ENCODE measurements at places on chromosomes 1 and 21.

DNA sequence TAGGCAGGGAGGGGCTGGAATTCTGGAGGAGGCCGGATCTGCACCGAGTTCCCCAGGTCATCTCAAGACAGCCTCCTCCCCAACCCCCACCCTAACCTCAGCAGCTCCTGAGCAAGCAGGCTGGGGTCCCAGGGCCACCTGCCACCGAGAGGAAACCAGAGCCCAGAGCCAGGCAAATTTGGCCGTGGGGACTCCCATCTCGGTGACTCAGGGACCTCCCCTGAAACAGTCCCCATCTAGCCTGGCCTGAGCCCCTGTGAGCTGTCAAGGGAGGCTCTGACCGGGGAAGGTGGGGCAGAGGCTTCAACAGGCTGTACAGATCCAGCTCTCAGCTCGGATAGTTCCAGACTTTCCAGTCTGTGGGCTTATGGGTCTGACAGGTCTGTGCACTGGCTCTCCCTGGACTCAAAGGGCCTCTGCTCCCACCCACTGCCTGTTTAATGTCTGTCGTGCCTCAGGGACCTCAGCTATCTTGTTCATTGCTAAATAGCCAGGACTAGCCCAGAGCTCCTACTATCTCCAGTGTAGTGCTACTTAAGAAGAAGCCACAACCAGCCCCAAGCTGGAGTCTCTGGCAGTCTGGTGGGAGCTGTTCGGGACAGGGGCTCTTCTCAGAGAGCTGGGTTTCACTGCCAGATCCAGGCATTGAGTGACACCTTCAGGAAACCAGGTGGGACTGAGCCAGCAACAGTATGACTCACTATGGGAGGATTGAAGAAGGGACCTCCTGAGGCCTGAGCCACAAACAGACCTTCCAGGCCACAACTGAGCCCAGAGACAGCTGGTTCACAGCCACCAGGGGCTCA lies 25.6 kb downstream of the MATN1 start:
- DNase-seq: peak; percentile 58

DNA sequence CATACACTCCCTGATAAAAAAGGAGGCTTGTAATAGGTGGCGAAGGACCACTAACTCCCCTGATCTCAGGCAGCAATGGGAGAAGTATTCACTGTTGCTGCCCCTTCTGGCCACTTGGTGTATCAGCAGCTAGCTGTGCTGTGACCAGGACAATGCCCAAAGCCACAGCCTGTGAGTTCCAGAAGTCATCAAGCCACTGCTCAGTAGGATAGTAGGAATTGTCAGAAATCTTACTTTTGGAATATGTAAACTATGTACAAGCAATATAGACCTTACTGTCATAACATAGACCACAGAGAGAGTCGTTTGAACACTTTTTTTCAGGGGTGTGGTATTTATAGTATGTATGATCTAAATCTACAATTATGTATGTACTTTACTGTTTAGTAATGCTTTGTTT lies 248.3 kb upstream of the CAMK1G start:
- DNase-seq: peak; percentile 48

- DNase-seq: no peak
Measured at GRCh38 chr1:81115422-81115821, 685.3 kb upstream of the ADGRL2 start.

DNA sequence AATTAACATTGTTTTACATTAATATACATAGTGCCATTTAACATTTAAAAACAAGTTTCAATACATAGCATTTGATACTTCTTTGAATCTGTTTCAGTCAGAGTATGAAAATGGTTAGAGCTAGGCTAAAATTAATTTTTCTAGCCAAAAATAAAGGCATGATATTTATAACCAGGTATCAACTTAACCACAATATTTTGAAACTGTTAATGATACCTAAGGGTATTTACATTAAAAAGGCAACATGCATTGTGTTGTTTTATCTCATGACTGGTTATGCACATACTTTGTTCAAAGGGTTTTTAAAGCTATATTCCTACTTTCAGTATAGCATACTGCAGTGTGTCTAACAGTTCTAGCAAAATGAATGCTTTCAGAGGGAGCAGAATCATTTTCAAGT lies 130.0 kb downstream of the HS2ST1 start:
- DNase-seq: no peak

DNA sequence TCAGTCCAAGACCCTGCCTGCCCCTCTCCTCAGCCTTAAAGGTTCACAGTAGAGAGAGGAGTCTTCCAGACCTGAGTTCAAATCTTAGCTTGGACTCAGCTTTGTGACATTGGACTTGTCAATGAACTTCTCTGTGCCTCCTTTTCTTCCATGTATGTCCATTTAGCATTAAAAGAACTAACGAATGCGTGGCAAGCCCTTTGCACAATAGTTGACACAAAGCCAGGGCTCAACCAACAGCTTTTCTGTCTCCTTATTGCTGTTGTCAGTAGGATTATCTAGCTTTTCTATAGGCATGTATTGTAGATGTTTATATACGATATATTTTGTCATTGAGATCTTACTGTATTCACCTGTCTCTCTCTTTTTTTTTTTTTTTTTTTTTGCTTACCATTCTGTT lies 450.8 kb downstream of the PTPRU start:
- DNase-seq: no peak

DNA sequence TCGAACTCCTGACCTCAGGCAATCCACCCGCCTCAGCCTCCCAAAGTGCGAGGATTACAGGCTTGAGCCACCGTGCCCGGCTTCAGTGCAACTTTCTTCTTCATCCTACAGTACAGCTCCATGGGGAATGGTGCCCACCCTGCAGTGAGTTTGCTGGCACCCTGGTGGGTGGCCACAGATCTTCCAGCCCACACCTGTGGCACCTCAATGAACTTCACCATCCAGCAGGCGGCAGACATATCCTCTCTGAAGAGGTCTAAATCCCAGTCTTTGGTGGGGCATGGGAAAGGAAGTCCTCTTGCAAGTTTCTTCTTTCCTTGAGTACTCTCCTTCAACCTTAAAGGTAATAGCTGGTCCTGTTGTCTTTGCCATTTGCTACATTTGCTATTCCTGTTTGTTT lies 18.1 kb upstream of the ZBTB8A start:
- no peak for DNase-seq

DNA sequence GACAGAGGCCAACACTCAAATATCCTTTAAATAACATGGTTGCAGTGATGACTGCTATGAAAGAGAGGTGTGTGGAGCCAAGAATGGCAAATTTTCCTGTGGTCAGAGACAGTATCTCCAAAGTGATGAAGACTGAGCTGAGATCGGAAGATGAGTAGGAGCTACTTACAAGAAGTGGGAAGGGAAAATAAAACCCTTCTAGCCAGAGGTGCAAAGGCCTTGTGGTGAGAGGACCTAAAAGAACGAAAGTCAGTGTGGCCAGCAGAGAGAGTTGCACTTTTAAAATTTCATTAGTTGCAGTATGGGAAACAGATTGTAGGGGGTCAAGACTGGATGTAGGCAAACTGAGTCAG lies 17.8 kb downstream of the SLAMF7 start:
- DNase-seq: no peak

- no peak for DNase-seq
Measured at GRCh38 chr1:175183586-175183985, 9.0 kb downstream of the KIAA0040 start.

DNA sequence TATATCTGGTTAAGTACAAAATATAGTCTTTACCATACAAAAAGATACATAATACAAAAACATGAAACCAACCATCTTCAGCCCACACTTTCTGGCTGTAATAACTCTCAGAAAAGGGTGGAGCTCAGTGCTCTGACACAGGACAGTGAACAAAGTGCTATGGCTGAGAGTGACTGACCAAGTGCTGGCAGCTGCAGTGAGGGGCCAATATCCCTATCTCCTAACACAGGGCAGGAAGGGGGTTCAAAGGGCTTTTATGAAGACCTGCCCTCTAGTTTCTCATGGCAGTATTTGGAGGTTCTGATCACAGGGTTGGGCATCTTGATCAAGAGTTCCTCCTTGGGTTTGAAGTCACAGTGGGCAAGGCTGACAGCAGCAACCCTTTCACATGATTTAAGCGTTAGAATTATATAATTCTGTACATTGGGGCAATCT lies 3.9 kb downstream of the TXNIP start:
- no peak for DNase-seq

DNA sequence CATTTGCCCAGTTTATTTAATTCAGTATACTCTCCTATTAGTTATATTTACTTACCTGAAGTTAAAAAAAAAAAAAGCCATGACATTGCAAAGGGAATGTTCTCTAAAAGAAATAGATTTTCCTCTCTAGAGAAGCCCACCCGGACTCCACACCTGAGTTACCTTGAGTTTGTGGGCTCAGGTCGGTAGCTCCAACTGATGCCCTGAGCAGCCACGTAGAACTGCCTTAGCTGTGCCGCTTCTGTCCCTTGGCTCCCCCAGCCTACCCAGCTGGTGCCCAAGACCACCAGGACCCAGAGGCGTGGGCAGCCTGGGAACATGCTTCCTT lies 250 bp downstream of the F5 start:
- no peak for DNase-seq

DNA sequence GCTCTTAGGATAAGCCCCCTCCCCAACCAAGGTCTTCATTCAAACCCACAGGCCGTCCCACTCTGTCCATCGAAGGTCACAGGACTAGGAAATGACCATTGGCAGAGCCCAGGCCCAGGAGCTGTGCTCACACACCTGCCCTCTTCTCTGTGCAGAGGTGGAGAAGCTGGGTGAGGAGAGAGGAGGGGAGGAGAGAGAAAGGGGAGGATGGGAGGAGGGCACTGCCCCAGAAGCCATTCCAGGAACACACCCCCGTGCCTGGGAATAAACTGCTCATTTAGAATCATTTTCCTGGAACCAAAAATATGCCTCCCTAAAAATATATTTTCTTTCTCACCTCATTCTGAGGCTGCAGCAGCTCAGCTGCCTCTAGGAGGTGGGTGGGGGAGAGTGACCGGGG lies 6.4 kb upstream of the SDC3 start:
- no peak for DNase-seq

- DNase-seq: no peak
Measured at GRCh38 chr21:26849428-26850115, 4.4 kb upstream of the ADAMTS1 start.

DNA sequence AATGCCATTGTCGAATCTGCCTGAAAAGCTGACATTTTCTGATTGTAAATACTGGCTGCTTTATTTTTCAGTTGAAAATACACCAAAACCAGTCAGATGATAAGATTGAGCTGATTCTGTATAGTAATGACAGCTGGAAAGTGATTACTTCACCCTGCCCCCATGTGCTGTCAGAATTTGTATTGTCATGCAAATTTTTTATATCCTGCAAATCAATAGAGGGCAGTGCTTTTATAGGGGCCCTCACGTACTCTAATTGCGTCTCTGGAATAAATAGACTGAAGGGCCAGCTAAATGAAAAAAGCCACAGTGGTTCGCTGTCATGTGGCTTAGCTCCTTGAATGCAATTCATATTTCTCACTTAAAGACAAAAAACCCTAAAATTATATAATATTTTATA lies 208.6 kb downstream of the LHX8 start:
- no peak for DNase-seq

GRCh38 chr1:230307213-230307612 lies 118.9 kb downstream of the PGBD5 start:
- peak; percentile 32 for DNase-seq

DNA sequence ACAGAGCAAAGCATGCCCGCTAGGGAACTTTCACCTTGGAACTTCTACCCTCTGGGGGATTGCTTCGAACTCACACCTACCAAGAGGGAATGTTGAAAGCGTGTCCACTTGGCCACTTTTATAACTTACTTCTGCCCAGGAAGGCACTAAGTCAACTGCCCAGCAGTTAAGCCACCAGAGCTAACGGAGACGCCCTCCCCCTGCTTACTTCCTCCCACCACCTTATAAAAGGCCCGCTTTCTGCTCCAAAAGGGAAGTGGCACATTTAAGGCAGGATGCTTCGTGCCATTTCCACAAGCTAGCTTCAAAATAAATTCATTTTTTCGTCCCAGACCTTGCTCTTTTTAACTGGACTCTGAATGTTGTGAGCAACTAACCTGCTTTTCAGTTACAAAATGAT lies 3.2 kb upstream of the AK2 start:
- DNase-seq: no peak

DNA sequence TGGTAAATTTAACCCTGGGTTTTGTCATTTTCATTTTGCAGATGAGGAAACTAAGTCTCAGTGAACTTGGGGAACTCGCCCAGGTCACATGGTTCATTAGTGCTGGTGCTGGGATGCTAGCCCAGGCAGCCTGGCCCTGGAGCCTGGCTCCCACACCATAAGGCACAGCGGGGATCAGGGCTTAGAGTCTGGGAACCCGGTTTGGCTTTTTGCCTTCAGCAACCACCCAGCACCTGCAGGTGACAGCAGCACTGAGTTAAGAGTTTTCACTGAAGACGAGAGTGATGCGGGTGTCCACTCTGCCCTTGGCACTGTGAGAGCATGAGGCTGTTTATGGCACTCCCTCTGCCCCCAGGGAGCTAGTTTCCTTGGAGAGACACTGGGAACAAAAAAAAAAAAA lies 18.4 kb upstream of the CD101 start:
- no peak for DNase-seq

- DNase-seq: peak; percentile 78
Measured at GRCh38 chr21:15015622-15016471, 49.0 kb downstream of the NRIP1 start.

GRCh38 chr1:218426343-218426657 lies 81.2 kb downstream of the TGFB2 start:
- peak; percentile 43 for DNase-seq

GRCh38 chr1:28737307-28738132 lies 780 bp downstream of the YTHDF2 start:
- DNase-seq: peak; percentile 55

DNA sequence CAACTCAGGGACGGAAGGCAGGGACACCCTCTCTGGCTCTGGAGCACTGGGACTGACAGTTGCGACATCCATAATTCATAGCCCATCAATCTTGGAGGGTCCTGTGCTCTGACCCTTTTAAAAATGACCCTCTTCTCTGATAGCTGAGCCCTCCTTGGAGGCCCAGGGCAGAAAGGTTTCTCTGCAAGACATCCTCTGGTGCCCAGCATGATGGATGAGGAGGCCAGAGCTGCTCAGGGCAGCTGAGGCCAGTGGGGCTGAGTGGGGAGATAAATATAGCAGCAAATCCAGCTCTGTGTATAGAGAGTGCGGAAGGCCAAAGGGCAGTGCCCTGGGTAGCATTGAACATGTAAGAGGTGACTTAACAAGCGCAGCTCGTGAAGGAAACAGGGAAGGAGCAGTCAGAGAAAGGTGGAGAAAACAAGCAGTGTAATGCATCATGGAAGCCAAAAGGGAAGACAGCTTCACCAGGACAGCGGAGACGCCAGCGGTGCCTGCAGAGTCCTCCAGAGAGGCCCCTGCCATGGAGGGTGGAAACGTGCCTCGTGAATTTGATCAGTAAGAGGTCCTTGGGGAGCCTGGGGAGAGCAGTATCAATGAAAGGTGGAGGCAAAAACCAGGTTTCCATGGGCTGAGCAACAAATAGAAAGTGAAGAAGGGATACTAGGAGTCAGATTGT lies 50.4 kb upstream of the FMOD start:
- no peak for DNase-seq
